ENCODE measurements at places on chromosomes 6 and 20. TPM values are rescaled to one million over a fixed set of nuclear protein-coding genes. Genes with fewer than 3 reads are reported as not detected.

DNA sequence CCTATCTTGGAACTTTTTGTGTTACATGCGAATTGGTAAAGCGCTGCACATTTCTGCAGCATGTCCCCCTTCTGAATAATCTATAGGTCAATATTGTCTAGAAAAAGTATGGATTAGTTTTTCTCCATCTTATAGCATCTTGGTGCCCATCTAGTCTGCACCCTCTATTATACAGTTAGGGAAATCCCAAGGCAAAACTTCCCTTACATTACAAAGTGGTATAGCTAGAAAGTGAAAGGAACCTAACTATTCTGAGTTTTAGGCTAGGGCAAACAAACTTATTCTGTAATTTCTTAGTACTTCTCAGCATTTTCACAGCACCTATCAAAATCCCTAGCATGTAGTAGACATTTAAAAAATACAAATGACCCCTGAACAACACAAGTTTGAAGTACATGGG is 133.5 kb upstream of the CCDC28A start:
- no peak for DNase-seq

The LSM14B gene
- total RNA-seq: 34.3 TPM

The HS3ST5 gene
- not detected for total RNA-seq

The ZNF831 gene
- 0.97 TPM for total RNA-seq

DNA sequence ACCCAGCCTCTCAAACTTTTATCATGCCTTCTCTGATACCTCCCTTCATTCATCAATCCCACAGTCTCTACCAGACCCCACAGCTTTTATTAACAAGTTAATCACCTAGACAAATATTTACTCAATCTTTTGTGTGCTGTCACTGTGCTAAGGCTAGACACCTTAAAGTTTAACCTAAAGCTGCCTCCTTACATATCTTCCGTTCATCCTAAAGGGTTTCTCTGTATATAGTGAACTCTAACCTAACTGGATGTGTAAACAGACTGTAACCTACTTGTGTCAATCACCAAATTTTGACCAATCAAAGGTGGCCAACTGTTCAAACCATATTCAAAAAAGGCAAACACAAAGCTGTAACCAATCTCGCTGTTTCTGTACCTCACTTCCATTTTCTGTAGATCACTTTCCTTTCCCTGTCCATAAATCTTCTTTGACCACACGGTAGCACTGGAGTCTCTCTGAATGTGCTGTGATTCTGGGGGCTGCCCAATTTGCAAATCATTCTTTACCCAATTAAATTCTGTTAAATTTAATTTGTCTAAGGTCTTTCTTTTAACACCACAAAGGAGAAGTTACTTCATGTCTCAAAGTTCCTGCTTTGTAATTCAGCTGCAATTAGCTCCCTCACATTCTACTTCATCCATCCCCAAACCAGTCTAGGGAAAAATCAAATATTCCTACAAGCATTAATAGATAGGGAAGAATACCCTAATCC is 72.5 kb downstream of the ARHGAP18 start:
- no peak for DNase-seq

- DNase-seq: no peak
Observed at GRCh38 chr6:80457439-80457933, 351.0 kb downstream of the BCKDHB start.

Data from GM12878 (cell line).